ENCODE measurements at places on chromosomes 1 and 21.

- no peak for DNase-seq
Measured at GRCh38 chr1:99004254-99004860, 304 bp downstream of the PLPPR5 start.

DNA sequence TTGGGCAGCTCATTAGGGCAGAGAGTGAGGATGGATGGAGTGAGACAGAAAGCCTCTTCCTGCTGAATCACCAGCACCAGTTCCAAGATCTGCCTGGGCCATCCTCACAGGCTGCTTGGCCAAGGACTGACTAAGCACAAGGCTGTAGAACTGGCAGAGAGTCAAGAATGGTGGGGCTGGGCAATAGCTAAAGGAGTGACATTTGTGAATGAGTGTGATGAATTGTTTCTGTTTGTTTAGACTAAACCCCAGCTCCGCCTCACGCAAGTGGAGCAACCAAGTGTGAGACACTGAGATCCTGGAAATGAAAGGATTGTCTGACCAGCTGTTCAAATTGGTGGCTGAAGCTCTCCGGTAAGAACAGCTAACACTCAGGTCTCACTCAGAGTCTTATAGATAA lies 38.6 kb downstream of the BRINP2 start:
- peak; percentile 45 for DNase-seq

- no peak for DNase-seq
Measured at GRCh38 chr1:183417772-183418491, at the start of gene NMNAT2. Gene NMNAT2 (minus strand): TSS chr1:183418380. CDS start chr1:183418267, 113 bp downstream.

DNA sequence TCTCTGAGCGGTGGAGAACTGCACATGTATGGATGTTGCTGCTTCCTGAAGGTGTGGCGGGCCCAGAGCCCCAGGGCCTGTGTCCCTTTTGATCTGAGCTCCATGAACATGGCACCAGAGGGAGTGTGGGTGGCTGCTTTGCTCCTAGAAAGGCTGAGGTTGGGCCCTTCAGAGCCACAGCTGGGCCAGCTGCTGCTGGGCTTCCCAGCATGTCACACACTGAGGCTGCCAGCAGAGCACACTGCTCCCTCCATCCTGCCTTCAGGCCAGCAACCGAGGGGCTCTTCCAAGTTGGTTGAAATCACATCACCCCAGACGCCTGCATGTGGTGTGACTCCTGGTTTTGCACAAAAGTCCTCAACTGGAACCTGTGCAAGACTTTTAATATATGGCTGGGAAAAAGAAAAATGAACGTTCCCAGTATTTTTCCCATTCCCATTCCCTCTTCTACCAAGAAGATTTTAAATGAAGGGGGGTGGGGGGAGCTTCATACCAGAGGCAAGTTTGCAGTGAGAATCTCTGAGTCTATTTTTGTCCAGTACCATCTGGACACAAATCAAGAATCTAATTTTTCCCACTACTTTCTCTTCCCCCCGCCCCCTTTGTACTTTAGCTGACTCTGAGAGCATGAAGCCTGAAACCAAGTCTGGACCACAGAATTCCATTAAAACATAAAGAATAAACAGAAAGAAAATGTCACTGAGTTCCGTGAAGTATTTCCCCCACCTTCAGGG lies 26.2 kb upstream of the NGF start:
- no peak for DNase-seq

- no peak for DNase-seq
Measured at GRCh38 chr1:56897150-56898004, 42.8 kb downstream of the C8A start.

- DNase-seq, result no peak
Measured at GRCh38 chr21:46160657-46160906, 5.2 kb upstream of the FTCD start.

DNA sequence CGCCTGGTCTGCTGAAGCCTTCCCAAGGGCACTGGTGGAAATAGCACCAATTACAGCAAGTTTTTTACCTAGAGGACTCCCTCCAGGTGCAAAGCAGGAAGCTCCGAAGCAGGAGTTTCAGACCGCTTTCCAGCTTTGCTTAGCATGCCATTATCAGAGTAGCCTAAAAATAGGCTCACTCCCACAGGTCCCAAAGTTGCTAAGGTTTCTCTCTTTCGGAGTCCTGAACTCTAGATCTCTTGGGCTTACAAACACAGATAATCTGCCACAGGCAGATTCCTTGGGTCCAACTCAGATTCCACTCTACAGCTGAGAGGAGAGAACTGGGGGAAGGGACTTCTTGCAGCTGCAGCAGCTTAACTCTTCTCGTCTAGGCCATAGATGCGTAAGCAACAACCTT lies 22.5 kb downstream of the ZMYND12 start:
- no peak for DNase-seq

DNA sequence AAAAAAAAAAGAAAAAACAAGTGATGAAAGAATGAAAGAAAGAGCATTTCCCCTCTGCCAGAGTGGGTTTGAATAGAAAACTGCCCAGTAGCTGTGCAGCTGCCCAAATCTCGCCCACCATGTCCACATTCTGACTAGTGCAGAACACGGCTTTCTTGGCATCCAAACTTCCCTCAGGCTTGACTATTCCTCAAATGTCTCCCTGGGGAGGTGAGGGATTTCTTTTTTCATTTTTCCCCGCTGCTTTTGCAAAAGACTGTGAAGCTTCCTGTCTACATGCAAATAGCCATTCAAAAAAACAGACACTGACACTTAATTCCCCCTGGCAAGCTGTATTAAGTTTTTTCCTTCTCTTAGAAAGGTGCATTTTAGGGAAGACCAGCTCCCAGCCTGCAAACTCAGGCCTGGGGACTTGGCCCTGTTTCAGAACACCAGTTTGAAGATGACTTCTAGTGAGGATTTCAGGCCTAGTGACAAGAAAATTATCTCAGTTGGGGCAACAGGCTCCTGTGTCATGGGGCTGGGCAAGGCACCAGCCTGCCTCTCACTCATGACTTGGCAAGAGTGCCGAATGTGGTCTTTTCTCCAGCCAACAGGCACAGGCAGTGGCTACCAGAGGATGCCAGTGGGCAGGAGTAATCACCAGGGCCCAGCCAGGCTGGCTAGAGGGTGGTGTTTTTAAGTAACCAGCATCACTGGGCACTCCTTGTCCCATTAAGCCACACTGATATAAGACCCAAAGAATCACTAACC lies 178.1 kb upstream of the NFIA start:
- no peak for DNase-seq

GRCh38 chr1:27349784-27350662 lies 8.2 kb downstream of the SYTL1 start:
- DNase-seq, result peak; percentile 4
